ENCODE measurements at places on chromosomes 5 and 9.

DNA sequence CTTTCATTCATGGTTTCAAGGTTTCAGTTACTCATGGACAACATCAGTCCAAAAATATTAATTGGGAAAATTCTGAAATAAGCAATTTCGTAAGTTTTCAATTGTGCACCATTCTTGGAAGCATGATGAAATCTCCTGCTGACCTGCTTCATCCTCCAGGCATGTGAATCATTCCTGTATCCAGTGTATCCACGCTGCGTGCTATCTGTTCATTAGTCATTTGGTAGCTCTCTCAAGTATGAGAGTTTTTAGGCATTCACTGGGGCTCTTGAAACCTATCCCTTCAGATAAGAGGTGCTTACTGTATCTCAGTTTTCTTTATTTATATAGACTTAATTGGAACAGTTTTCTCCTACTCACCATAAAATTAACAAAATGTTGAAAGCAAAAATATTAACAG is 293.0 kb downstream of the CDH12 start:
- DNase-seq, result peak; percentile 8

GRCh38 chr9:29289365-29289764 is 1716.1 kb upstream of the C9orf72 start:
- DNase-seq, result no peak

DNA sequence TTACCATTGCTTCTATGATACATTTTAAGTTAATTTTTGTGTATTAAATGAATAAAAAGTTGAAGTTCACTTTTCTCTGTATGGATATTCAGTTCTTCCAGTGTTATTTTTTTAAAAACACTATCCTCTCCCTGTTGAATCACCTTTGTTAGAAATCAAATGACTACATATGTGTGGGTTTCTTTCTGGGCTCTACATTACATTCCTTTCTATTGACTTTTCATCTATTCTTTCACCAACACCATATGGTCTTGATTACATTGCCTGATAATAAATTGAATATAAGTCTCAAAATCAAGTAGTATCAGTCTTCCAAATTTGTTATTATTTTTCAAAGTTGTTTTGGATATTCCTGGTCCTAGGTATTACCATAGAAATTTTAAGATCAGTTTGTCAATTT is 7.3 kb upstream of the RASEF start:
- DNase-seq, result peak; percentile 34

DNA sequence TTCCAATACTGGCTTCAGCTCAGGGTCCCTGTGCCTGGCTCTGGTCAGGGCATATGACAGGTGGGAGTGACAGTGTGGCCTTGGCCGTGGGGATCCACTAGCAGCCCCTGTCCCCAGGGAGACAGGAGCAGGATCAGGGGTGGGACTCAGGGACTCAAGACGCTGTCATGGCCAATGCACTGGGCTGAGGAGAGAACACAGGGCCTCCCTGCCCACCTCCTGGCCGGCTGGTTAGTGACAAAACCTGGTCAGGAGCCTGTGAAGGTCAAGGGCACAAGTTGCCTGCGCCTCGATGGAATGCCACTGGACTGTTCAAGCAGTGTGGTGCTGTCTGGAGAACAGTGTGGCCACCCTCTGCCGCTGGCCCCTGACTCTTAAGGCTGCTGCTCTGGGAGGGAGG is 86.8 kb downstream of the OLFM1 start:
- DNase-seq, result no peak

- DNase-seq, result no peak
Measured at GRCh38 chr9:35341021-35341420, 148.9 kb upstream of the RUSC2 start.

DNA sequence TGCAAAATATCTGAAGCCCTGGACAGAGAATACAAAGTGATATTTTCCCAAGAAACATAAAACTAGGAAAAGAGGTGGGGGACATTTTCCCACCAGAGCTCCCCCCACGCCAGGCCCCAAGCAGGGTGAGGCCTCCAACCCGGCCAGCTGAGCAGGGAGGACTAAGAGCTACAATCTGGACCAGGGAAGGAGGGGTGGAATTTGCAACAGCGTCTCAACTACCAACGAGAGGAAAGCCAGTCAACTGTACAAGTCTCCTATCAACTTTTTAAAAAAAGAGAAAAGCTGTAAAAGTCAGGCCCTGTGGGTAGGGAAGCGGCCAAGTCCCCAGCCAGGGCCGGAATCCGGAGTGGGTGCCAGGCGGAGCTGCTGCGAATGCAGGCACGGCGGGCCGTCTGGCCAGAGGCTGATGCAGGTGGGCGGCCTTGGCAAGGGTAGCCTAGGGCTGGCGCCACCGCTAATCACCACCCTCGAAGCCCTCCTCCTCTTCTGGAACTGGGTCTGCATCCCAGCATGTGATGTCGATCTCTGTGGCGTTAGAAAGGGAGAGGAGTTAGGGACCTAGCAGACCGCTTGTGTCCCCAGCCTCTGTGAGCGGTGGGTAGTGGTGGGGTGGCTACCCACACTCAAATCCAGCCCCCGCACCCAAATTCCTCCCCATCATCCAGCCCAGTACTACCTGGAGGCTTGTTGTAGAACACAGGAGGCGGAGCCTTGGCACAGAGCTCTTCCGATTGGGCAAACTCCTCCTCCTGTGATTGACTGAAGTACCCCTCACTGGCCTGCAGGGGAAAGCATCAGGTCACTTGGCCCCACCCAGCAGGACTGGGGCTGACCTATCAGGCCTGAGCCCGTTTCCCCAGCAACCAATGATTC is 10.6 kb downstream of the PRR7 start:
- DNase-seq, result peak; percentile 95

DNA sequence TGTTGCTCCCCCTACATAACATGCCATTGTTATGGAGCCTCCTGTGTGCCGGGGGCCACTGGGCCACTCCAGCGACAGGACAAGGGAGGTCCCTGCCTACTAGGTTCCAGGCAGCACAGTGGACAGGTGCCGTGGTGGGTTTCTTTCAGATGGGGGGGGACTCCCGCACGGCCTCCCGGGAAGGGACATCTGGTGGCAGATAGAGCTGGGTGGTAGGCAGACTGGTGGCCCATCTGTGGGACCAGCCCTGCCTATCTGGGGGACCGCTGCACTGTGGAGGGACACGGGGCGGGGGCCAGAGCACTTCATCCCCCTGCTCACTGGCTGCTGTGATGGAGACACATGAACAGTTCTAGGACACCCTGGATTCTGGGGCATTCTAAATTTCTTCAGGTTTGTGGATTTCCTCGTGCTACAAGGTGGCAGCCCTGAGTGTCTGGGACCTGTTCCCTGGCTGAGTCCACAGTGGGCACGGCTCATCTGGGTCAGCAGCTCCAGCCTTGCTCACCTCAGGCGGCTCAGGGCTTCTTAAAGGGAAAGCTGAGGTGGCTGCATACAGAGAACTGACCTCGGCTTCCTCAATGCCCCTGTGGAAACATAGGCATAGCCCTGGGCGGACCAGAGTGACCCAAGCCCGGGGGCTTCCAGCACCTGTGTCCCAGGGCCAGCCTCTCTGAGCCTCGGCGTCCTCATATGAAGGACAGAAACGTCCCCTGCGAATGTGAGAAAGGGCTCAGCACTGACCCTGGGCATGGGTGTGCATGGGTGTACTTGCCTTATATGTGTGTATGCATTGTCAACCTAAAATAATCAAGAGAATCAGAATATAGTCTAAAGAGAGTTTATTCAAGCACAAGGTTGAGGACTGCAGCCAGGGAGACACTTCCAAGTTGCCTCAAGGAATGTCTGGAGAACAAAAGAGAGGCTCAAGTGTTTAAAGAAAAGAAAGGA is 22.5 kb downstream of the FGD3 start:
- DNase-seq, result peak; percentile 5

DNA sequence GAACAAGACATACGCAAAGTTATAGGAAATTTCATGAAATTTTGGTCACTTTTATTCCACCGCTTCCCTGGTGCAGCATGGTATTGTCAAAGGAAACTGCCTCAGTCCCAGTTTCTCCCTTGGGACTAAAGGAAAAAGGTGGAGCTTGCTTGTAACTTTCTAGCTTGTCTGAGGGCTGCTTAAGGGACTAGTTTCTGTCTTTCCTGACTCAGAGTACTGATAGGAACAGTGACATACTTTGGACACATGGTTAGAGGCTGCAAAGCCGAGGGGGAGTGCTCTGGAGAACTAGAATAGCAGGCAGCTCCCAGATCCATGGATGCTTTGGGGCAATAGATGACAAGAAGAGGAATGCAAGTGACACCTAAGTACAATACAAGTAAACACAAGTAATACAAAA is 136.7 kb downstream of the CDC42SE2 start:
- DNase-seq, result no peak

DNA sequence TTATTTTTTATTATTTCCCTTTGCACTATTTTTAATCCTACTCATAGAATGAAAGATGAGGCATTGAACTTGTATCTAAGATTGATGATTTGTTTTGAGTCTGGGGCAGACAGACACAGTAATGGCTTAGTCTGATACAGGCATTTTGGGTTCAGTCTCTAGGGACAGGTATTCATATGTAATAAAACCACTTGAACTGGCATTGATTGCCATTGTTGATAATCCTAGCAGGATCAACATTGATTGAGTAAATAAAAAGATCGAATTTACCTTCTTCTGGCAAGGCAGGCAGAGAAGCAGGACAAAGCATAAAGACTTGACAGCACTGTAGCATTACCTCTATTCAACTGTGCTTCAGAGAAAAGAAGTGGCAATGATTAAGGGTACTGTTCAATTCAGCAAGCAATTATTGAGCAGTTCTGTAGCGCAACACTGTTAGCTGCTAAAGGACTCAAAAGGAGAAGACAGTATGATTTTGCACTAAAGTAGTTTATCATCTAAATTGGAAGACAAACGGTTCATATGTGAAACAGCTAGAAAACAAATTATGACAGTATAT is 144.4 kb downstream of the COMMD10 start:
- DNase-seq, result no peak

DNA sequence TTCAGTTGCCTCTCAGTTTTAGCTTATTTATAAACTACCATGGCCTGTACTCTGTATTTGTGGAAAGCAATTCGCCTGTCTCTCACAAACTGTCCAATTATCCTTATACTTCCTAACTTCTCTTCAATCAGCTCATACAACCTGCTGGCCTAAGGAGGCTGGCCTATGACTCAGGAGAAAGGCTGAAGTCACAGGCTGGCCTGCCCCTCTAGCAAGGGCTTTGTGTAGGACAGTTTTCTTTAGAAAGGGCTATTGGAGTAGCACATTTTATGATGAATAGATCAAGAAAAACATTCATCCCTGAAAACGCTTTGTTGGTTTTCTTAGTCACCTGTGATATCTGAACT is 988.7 kb upstream of the ARRDC3 start:
- peak; percentile 8 for DNase-seq

GRCh38 chr5:142432961-142433360 is 108.1 kb upstream of the SPRY4 start:
- DNase-seq, result no peak

Measured in AG20443 (cell line).